ENCODE measurements at places on chromosomes 1 and 21.

DNA sequence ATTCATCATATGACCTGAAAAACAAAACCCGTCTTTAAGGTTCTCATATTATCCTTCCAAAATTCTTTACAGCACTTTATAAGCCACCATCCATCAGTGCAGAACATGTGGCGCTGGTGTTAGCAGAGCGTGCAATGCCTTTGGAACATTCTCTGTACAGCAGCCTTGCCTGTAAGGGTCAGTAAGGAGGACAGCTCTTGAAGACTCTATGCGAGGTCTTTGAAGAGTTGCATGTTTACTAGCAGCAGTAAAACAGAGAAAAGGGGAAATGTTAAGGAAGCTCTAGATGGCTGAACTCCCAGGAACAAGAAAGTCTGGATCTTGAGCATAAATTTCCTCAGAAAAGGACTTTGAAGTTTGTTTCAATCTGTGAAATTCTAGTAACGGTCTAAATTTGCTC is 365.6 kb downstream of the DUSP10 start:
- DNase-seq, result no peak

GRCh38 chr1:15622712-15623373 is 5.6 kb downstream of the DDI2 start:
- DNase-seq, result no peak

- no peak for DNase-seq
Observed at GRCh38 chr1:47468709-47469389, 31.0 kb downstream of the FOXD2 start.

DNA sequence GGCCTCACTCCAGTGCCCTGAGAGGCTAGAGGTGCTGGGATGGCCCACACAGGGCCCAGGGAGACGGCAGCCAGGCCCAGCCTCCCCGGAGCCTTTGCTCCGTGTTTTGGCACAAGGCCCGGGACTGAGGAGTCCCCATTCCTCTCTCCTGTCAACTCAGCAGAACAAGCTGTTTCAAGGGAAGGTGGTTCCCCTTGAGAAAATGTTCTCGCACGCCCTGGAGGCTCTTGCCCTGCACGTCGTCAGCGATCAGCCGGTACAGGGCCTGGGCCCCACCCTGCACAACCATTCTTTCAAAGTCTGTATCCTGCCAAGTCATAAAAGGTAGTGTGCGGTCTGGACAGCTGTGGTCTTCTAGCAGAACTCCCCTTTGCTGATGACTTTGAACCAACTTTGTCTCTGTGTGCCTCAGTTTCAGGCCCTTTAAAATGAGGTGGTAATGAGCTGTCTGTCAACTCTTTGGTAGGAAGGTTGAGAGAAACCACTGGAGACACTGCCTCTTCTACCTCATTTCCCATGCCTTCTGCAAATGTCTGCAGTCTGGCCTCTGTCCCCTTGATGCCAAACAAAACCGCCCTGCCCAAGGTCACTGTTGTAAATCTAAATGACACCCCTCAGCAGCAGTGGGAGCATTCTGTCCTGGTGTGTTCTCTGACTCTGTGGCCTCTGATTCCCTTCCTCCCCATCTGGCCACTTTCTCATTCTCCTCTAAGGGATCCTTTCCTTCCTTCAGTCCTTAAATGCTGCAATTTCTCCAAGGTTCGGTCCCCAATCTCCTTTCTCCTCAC is 138.6 kb upstream of the JUN start:
- peak; percentile 54 for DNase-seq

DNA sequence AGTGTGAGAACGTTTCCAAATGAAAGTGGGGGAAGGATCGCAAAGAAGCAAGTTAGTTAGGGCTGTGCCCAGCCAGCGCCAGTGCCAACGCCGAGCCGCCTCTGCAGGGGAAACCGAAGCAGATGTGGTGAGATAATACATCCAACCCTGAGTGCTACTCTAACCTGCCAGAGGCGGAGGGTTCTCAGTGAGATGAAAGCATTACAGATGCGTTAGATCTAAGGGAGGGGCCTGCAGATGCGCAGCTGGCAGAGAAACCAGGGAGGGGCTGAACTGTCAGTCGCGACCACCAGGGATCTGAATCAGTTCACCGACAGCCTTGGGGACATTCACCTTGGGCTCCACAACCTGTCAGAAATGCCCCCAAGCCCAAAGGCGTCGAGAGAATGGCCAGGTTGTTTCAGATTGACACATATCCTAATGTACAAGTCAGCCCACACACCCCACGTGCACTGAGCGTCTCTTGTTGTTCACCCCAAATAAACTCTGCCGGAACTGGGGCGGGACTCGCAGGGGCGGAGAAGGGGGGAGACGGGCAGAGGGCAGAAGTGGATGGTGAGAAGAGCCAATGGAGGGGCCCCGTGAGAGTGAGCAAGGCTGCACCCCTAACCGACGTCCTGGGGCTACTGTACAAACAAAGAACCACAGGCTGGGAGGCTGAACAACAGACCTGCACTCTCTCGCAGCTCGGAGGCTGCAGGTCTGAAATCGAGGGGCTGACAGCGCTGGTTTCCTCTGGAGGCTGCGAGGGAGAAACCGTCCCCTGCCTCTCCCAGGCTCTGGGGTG is 8.7 kb upstream of the UMODL1 start:
- peak; percentile 77 for DNase-seq

DNA sequence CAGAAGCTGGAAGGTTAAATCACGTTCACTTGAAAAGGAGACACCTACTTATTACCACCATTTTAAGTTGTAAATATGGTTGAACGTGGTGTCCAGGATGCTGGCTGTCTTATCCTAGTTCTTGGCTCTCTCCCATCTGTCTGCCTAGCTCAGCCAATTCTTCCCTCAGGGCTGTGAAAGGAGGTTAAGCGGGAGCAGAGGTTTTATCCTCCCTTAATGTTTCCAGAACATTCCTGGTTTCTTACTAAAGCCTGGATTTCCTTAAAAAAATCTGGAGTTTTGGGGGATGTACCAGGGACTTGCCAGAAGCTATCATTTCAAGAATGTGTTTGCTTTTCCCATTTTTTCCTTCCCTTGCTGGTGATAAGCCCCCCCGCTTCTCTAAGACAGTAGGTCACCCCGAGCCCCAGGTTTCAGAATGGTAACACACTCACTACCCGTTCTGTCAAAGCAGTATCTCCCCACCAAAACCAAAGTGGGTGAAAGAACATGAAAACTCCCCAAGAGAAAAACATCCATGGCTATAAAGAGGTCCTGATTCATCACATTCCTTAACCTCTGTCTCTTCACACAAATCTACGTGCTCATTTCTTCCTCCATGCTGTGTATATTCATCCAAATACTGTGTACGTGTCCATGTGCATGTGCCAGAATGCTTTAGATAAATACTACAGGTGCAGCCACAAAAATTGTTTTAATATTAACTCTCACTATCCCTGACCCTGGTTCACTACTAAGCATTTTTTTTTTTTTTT is 114.7 kb downstream of the MAP3K21 start:
- no peak for DNase-seq

- no peak for DNase-seq
Observed at GRCh38 chr1:203913073-203913521, 51.7 kb downstream of the SNRPE start.

- DNase-seq, result no peak
Observed at GRCh38 chr1:5751163-5751540, 241.1 kb downstream of the NPHP4 start.

- no peak for DNase-seq
Observed at GRCh38 chr1:94702442-94702815, 117.7 kb upstream of the SLC44A3 start.

GRCh38 chr1:234326497-234327366 is 46.5 kb upstream of the COA6 start:
- peak; percentile 79 for DNase-seq

DNA sequence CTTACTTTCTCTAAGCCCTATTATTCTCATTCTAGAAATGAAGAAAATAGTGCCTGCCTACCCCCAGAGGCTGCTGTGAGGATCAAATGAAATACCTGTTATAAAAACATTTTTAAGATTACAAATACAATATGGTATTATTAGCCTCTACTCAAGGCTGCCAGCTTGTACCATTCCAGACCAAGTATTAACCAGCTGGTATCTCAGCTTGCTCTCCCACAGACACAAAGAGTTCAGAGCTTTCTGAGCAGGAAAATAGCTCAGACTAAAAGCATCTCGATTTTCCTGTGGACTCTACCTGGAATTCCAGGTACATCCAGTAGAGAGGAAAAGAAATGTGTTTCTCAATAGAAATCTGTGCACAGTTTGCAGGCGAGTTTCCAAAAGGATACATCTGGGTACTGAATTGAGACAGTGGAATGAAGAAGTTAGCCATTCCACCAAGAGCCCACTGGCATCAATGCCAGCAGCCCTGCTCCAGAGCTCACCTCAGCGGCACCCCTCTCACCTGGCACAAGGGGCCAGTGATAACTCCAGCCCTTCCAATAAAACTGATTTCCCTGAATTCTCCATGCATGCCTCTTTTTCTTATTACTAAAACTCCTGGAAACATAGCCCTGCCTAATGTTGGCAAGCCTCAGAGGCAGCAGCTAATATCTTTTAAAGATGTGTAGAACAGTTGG is 31.0 kb downstream of the TGFBR3 start:
- no peak for DNase-seq

- no peak for DNase-seq
Observed at GRCh38 chr1:102282955-102283354, 286.2 kb upstream of the OLFM3 start.

DNA sequence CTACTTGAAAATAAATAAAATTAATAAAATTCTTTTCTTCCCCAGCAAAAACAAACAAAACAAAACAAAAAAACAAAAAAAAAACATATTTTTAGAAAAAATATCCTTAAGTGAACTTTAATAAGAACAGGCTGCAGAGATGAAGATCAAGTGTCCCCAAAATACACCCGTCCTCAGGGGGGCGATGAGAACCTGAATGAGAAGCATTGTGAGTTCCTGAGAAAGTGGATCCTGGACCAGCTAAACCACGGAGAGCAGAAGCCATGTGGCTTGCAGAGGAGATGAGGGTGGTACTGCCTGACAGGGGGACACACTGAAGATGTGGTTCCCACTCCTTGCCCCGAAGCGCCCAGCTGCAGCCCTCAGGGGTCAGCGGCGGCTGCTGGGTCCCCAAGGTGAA is 89.3 kb downstream of the ITPKB start:
- DNase-seq, result peak; percentile 46

GRCh38 chr1:33342041-33342723 is 21.3 kb upstream of the A3GALT2 start:
- DNase-seq, result no peak

DNA sequence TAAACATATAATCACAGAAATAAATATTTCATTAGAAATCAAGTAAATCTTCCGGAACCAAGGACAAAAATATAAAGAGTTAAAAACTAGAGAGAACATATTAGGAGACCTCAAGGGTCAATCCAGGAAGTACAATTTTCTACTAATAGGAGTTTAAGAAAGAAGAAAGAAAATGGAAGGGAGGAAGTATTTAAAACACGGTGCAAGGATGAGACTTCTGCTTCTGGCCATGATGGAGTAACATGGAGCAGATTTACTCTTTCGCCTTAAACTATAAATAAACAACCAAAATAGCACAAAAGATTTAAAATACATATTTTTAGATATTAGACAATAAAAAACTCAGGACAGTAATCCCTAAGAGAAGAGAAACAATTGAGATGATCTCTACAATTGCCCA is 12.6 kb upstream of the IFNAR1 start:
- no peak for DNase-seq

DNA sequence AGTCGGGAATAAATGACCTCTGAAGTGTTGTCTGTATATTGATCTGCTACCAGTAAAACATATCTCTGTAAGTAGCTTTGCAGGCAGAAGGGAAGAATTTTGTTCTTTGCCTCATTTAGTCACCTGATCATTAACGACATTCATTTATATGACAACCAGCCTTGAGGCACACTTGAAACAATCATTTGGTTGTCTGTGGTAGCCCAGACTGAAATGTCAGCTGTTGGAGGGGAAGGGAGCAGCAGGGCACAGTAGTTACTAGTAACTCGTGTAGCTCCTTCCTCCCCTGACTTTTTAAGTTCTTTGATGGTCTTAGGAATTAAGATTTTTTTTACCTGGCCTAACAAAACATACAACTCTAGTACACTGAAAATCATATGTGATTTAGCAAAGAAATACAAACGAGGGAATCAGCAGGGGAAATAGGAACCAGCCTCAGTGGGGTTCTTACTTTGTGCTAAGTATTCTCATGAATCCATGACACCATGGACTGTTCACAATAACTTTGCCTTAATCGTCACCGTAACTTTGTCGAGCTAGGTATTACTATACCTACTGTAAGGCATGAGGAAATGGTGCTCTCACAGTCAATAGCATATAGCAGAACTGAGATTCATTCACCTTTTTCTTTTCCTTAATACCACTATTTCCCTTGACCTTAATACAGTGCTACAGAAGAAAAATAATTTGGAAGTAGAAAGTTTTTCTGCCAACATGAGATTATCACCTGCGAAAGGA is 6.4 kb downstream of the IL12RB2 start:
- no peak for DNase-seq

- no peak for DNase-seq
Observed at GRCh38 chr21:30166171-30166570, 434 bp downstream of the CLDN17 start.

GRCh38 chr1:162861625-162862024 is 650 bp upstream of the CCDC190 start:
- no peak for DNase-seq

- no peak for DNase-seq
Observed at GRCh38 chr1:58887059-58887458, 103.2 kb upstream of the JUN start.

DNA sequence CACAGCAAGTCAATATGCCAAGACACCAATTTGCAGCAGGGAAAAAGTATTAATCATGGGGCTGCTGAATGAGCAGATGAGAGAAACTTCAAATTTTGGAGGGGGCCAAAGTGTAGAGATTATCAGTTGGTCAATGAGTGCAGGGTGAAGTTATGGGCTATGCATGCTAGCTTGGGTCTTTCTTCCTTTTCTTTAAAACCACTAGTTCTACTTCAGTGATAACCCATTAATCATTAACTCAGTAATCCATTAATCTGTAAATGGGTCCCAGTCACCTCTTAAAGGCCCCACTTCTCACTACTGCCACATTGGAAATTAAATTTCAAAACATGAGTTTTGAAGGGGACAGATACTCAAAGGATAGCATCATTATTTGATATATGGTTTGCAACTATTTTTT is 688.6 kb upstream of the ADGRL4 start:
- no peak for DNase-seq

DNA sequence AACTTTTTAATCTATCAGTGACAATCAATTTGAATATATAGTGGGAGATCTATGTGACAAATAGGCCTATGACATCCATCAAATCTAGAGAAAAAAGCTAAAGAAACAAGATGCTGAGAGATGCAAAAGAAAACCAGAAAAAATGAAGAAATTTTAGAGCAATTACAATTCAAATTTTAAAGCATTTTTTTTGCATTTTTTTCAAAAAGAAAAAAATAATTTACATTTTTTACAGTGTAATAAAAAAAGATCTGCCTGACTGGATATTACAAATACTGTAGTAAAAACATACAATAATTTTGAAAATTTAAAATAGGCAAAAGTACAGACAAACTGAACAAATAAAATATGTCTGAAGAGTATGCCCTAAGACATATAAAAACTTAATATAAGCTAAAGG is 14.4 kb downstream of the CD34 start:
- DNase-seq, result no peak

- no peak for DNase-seq
Observed at GRCh38 chr1:100719490-100719889, at the start of gene VCAM1. VCAM1 (plus strand) TSS chr1:100719742; CDS start chr1:100719861, 119 bp downstream.

GRCh38 chr1:182303778-182304177 is 87.8 kb downstream of the GLUL start:
- DNase-seq, result no peak
